ENCODE measurements at places on chromosomes 3 and 15.

- DNase-seq, result no peak
These were observed 67.7 kb upstream of the CSPG5 start for GRCh38 chr3:47646362-47646761.

DNA sequence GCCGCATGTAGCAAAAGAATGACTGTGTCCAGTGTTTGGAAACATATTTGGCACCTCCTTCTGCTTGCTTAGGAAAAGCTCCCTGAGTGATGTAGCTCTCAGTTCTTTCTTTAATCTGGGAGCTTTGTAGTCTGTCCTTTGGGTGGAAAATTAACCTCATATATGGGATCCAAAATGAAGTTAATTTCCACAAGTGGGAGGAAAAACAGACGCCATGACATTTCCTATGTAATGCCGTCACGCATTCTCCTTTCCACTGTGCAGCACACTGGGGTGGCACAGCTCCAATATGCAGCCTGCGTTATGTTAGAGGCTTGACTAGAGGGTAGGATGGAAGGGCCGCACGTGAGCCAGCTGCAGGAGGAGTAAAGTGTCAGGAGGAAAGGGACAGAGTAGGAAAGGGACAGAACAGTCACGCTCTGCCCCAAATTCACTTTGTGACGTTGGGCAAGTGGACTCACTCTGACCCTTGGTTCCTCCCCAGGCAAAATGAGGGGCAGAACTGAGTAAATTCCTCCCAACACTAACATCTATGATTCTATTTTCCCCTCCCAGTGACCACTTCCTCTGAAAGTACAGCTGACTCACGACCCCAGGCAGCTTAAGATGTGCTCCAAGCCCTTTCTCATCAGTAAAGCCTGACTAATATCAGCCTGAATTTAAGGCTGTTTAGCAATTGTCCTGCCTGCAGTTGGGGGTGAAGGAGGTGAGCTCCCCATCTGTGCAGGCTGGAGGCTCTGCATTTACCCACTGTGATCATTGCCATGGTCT lies 176.5 kb upstream of the PFN2 start:
- DNase-seq, result no peak

DNA sequence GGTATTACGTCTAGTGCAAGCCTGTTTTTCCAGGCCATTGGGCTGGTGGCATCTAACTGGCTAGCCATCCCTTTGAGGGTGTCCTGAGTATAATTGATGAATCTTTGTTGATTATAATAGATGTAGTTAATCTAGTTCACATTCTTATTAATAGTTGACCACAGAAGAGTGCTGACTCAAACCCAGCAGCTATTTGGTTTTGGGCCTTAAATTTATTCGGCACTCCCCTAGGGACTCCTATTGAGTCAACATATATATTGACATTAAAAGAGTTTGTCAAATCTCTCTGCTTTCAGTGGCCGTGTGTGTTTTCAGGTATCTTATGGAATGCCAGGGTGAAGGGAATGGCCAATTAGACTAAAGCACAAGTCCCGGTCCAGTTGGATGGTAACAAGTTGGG lies 19.7 kb downstream of the ARL8B start:
- no peak for DNase-seq

- no peak for DNase-seq
These were observed 2.7 kb downstream of the P3H2 start for GRCh38 chr3:190117981-190118380.

DNA sequence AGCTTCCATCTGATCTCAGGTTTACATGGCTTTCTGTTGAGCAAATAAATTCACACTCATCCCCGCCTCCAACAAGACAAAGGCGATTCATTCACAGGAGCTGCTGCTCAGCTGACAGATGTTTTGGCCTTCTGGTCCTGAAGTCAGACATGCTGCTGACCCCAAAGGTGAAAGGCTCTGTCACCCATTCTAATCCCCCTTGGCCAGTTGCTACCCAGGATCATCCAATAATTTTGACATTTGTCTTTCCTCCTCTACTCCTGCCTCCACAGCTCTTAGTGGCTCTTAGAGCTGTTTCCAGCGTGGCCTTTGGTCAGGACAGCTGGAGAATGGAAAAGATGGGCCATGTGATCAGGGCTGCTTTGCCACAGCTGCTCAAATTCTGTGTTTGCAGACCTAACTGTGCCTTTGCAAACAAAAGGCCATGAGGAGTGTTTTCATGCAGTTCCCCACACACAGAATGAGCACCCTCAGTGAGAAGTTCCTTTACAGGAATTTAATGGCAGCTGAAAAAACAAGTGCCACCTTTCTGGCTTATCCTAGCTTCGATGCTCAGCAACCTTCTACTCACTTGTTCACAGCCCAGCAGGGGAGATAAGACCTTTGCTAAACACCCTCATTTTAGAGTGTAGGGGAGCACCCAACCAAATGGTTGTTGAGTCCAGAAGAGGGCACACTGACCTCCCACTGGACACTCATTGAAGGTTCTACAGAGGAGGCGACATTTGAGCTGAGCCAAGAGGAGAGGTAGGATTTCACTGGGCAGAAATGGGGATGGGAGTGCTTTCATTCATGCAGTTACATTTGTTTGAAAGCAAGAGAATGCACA lies 39.0 kb downstream of the CYP19A1 start:
- no peak for DNase-seq

DNA sequence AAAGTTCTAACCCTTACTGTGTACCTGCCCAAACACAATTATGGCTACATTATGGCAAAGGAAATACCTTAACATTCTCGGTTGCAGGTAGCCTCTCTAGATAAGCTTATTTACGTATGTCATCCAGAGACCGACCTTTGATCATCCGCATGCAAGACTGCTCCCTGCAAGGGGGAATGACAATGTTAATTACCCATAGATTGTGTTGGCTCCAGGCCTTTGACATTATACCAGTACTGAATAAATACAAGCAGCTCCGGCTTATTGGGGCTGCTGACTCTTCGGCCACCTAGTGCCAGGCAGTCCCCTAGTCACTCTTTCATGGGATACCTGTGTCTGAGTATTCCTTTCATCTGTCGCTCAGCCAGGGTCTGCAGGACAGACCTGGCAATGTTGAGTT lies 223.5 kb downstream of the DTWD1 start:
- DNase-seq, result no peak

- DNase-seq, result no peak
These were observed 83.4 kb downstream of the ATP1B3 start for GRCh38 chr3:141959589-141960554.

- DNase-seq, result no peak
These were observed 40.8 kb downstream of the CSNK1G1 start for GRCh38 chr15:64315216-64315615.

- DNase-seq, result no peak
These were observed 187.2 kb downstream of the SHQ1 start for GRCh38 chr3:72661115-72661457.

DNA sequence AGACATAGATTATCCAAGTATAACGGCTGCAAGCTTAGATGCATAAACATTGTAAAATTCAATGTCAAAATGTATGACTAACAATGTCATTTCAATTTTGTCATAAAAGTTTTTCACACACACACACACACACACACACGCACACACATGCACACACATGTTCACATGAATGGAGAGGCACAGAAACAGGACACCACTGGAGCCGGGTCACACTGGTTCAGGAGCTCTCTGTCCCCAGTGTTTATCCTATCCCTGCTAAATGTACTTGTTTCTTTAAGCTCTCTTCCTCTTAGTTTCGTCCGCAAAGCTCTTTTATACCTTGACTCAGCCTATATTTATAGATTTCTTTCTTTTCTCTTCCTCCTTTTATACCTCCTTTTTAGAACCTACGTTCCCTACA lies 249.9 kb downstream of the CADPS start:
- DNase-seq, result no peak

DNA sequence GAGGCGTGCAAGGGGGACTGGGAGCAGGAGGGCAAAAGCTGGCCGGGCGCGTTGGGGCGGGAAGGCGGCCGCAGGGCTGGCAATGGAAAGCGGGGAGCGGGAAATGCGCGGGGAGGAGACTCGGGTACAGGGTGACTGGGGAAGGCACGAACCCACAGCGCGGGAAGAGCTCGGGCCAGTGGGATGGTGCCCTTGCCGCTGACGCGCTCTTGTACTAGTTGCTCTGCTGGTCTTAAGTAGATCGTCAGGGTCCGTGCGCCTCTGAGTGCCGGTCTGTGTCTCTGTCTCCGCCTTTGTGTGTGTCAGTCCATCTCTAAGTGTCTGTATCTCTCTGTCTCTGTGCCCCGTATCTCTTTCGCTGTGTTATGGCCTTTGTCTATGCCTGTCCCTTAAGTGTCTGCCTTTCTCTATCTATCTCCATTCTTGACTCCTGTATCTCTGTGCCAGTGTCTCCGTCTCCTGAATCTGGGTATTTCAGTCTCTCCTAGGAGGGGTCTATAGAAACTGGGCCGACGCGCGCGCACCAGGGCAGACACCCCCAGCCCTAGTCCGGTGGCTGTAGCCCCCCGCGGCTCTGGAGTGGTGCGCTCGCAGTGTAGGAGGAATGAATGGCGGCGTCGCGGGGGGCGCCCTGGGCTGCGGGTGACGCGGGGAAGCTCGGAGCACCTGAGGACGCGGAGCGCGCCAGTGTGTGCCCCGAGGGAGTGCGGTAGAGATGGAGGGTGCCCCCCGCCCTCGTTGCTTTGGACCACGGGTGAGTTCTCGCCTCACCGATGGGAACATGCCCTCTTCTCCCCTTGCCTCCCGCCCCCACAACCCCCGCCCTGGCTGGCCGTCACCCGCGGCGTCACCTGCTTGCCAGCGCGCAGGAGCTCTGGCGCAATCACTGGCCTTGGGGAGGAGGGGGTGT lies 756 bp upstream of the CAMK2N2 start:
- peak; percentile 41 for DNase-seq

DNA sequence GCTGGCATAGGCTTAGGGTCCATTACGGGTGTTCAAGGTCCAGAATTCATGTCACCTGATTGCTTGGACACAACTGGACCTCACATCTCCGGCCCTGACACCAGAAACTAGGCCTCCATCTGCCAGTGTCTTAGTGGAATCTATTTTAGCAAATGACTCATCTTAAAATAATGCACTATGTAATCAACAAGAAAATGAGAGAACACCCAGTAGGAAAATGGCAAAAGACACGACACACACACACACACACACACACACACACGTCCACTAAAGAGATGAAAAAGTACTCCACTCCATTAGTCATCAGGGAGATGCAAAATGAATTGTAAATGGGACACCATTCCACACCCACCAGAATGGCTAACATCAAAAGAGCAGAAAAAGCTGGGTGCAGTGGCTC lies 11.2 kb downstream of the APBA2 start:
- DNase-seq, result no peak

GRCh38 chr15:65355988-65356353 lies 21.8 kb downstream of the IGDCC3 start:
- DNase-seq, result no peak

GRCh38 chr3:149895769-149896168 lies 74.9 kb downstream of the PFN2 start:
- DNase-seq, result no peak

DNA sequence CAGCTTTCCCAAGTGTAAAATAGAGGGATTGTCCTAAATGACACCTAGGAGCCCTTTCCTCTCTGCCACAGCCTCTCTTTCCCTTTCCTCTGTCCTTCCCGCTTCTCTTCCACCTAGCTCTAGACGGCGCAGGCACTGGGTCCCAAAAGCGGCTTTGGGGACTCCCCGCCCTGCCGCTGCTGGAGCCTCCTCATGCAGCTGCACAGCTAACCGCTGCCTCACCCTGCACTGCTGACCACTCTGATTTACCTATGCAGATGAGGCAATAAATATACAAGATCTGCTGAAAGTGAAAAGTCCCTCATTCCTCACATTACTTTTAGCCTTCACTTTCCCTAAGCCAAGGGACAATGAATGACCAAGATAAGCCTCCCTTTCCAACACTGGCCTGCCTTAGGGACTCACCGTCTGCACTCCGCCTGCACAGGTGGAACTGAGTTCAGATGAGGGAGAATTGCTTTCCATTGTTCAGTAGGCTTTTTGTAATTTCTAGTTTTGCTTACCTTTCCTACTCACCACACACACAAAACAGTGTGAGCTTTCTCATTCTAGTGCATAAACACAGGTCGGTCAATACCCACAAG lies 197.5 kb upstream of the BCL6 start:
- DNase-seq, result no peak

DNA sequence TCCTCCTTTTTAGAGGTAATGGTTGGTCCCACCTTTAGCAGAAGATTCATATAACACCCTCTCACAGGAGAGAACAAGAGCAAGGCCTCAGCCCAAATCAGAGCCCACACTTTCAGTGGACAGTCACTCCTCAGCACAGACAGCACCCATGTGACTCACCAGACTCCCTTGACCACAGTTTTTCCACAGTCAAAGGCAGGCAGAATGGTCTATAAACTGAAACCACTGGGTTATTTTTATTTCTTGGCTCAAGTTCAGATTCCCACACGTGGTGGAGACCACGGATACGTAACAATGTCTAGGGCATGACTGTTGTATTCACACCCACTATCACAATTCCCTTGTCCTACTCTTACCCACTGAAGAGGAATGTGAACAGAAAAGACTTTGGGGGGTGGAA lies 237.8 kb upstream of the UBE2E1 start:
- DNase-seq, result no peak

Measured in CD8-positive, alpha-beta T cell (primary cell).